Fibroblast of the aortic adventitia (primary cell): ENCODE measurements at places on chromosomes 7 and 10. TPM values are rescaled to one million over a fixed set of nuclear protein-coding genes. Genes with fewer than 3 reads are reported as not detected.

TMEM139 gene
- not detected in 2 replicates for total RNA-seq

SFTPA2 gene
- total RNA-seq = not detected in 2 replicates

- no peak for DNase-seq
These were observed 418.5 kb upstream of the SEMA3A start for GRCh38 chr7:84612981-84613681.

DNA sequence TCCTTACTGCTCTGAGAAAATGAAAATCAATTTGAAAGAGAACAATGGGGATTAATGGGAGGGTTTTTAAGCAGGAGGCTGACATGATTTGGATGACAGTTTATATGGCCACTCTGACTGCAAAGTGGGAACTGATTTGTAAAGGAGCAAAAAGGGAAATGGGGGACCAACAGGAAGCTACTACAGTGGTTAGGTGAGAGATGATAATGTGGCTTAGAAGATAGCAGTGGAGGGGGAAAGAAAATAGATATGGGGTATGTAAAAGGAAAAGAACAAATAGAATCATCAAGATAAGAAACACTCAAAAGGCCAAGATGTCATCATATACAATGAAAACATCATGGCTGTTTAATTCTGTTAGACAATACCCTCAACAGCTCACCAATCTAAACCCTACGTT is 177.5 kb downstream of the ANK3 start:
- DNase-seq = no peak

DNA sequence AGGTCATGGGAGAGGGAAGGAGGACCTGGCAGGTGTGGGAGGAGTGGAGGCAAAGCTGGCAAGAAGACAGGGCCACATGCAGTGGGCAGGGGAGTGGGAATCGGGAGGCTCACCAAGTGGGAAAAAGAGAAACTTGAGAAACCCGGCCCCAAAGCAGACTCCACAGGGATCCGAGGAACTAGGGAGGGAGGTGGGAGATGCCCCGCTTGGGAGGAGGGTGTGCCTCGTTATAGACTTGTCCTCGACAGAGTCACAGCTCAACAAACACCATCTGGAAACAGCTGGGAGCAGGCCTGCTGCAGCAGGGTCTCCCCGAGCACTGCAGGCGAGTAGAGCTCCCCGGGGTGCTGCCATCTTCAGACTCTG is 54.8 kb downstream of the MKI67 start:
- no peak for DNase-seq

- DNase-seq = no peak
These were observed 107.6 kb downstream of the VIPR2 start for GRCh38 chr7:159036916-159037605.

GRCh38 chr7:26642416-26642815 is 222.0 kb downstream of the SKAP2 start:
- DNase-seq = no peak

DNA sequence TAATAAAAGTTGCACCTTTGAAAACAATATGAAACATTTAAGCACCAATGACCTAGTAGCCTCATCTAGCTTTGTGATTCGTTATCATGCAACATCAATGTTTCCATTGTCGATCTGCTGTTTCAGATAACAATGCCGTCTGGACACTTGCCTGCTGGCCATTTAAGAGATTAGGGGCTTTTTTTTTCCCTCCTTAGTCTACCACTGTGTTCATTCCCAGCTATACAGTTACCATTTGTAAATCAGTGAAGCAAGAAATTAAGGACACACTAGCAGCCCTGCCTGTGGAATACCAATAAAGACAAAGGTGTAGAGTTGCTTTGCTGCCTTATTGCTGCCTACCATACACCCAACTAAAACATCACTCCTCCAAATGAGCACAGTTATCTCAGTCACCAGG is 37.6 kb upstream of the MYO3A start:
- DNase-seq = no peak
